ENCODE measurements at places on chromosomes 2 and 18. TPM values are rescaled to one million over a fixed set of nuclear protein-coding genes. Genes with fewer than 3 reads are reported as not detected.

DNA sequence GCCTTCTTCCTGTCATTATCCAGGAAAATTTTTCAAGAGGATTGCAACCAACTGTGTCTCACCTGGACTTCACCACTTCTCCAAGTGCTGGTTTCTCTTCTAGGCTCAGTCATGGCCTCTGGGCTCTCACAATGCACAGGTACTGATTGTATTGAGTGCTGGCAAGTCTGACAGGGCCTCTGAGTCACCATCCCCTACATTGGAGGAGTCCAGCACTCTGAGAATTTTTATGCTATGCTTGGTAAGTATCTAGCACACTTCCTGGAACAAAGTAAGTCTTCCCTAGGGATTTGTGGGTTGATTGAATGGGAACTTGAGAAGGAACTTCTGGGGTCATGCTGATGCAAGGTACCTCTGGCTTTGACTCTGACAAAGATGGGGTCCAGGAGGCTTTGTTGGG, 147.2 kb upstream of the CELF4 start:
- ATAC-seq: no peak

UGT1A8 gene
- total RNA-seq: not detected

DNA sequence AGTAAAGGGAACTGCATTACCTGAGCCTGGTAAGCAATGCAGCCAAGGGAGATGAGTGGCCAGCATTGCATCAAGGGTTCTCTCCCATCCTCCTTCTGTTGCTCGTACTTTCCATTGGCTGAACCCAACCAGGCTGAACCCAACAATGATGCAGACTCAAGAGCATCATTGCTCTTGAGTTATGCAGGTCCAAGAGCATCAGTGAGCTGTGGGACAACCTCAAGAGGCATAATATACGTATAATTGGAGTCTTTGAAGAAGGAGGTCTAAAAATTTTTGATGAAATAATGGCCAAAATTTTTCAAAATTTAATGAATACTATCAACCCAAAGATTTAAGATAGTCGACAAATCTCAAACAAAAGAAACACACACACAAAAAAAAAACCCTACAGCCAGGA, 213.0 kb downstream of the RNF152 start:
- no peak for ATAC-seq

NEU2 gene
- total RNA-seq: not detected

- no peak for ATAC-seq
Observed at GRCh38 chr2:216607277-216607560, 26.0 kb upstream of the IGFBP2 start.

ESPNL gene
- 0.31 TPM for total RNA-seq

- ATAC-seq: no peak
Observed at GRCh38 chr18:32802591-32803451, 30.0 kb upstream of the KLHL14 start.

BIRC6 gene
- 69.5 TPM for total RNA-seq

- ATAC-seq: no peak
Observed at GRCh38 chr2:177767768-177768167, 304.8 kb downstream of the PDE11A start.

- no peak for ATAC-seq
Observed at GRCh38 chr2:21427606-21428005, 303.8 kb downstream of the TDRD15 start.

CCDC74B gene
- 4.8 TPM for total RNA-seq

- ATAC-seq: no peak
Observed at GRCh38 chr2:203690441-203691047, 15.9 kb upstream of the CD28 start.

ALPP gene
- not detected for total RNA-seq

DNA sequence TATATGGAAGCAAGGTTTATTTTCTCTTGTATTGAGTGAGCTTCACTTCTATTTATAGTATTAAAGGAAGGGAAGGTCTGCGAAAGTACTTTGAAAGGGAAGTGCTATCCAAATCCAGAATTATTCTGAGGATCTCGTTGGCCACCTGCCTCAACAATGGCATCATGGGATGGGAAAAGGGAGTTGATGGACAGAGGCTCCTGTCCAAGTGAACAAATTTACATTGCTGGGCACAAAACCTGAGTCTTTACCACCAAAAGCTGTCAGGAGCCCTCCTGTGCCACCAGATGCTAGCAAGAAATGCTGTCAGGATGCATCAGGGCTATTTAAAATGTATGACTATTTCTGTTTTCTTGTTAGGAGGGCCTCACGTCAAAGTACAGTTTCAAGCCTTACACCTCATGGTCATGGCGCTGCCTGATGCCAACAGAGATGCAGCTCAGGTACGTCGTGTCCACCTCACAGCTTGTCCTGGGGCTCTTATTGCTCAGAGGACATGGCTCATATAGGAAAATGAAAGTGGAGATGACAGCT, 157.3 kb downstream of the ARHGAP28 start:
- ATAC-seq: no peak

DNA sequence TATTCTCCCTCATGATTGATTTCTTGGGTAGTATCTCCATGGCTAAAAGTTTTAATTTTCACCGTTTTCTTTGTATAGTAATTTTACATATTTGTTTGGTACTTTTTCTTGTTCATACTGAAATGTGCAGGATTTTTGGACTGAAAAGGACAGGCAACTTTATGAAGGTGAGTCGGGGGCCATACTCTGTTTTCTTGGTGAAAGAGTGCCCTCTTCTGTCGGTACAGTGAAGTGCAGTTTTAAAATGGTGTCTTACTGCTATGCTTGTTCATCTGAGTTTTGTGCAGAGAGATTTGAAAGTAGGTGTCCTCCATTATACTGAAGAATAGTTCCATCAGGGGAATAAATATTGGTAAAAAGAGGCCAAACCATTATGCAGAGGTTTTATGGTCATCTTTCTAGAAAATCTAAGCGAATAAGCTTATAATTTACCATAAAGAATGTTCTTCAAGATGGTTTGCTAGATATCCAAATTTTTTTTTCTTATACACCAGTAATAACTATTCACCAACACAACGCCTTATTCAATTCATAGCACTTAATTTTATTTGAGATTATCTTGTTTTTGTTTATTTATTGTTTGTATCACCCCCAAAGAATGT, 8.7 kb upstream of the SERPINB13 start:
- no peak for ATAC-seq

DNA sequence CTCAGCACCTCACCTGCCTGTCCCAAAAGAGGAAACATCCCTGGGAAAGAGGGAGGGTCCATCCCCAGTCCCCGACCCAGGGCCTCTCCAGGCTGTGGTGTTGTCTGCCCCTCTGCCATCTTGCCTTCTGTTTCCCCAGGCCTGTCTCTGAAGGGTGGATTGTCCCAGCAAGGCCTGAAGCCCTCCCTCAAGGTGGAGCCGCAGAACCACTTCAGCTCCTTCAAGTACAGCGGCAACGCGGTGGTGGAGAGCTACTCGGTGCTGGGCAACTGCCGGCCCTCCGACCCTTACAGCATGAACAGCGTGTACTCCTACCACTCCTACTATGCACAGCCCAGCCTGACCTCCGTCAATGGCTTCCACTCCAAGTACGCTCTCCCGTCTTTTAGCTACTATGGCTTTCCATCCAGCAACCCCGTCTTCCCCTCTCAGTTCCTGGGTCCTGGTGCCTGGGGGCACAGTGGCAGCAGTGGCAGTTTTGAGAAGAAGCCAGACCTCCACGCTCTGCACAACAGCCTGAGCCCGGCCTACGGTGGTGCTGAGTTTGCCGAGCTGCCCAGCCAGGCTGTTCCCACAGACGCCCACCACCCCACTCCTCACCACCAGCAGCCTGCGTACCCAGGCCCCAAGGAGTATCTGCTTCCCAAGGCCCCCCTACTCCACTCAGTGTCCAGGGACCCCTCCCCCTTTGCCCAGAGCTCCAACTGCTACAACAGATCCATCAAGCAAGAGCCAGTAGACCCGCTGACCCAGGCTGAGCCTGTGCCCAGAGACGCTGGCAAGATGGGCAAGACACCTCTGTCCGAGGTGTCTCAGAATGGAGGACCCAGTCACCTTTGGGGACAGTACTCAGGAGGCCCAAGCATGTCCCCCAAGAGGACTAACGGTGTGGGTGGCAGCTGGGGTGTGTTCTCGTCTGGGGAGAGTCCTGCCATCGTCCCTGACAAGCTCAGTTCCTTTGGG, 47.2 kb downstream of the BOLA3 start:
- no peak for ATAC-seq

NCKAP5 gene
- total RNA-seq: 0.57 TPM

MPV17 gene
- 93.4 TPM for total RNA-seq

GRCh38 chr2:109342256-109342850, 213.3 kb downstream of the SH3RF3 start:
- ATAC-seq: no peak

ZNF396 gene
- 4.1 TPM for total RNA-seq

- ATAC-seq: no peak
Observed at GRCh38 chr2:50748671-50749070, 283.3 kb downstream of the NRXN1 start.

DNA sequence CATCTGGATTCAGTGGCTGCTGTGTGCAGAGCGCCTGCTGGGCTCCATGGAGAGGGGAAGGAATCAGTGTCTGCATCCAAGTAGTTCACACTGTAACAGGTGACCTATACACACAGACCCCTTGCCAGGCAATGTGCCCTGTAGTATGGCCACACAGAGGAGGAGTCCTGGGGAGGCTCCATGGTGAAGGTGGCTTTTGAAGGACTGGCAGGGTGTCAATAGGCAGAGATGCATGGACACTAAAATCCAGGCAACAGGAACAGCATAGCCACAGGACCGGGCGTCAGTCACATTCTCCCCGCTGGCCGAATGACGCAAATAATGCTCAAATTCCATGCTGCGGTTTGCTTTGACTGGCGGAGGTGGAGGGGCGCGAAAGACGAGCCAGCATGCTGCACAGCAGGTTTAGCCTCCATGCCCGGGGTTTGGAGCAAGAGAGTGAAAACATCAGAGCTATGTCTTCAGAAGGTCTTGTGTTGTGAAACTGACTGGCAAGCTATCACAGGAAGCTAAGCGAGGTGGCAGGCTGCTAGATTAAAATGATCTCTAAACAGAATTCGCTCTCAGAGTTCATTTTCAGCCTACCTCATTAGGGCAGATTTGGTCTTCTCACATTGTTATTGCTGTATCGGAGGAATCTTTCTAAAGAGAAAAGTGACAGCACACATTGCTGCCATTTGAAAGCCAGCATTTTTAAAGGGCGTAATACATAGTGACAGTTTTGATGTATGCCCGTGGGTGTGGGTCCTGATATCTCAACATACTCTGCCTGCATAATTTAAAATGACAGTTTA, 1.2 kb upstream of the CHMP1B start:
- peak; percentile 57 for ATAC-seq

DNA sequence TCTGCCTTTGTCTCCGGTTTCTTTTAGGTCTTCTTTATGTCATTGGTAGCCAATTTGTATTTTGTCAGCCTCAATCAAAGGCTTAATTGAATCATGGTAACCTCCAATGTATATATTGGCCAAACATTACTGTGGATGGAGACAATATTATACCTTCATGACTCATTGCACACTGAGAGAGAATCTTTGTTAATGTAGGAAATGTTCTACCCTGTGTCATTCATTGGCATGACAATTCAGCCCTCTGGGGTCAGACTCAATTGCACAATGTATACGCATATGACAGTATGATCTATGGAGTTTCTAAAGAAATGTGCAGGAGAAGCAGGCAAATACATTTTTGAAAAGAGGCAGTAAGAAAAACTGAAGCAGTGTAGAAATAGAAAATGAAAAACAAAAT, 162.6 kb downstream of the PDE11A start:
- ATAC-seq: no peak

DNA sequence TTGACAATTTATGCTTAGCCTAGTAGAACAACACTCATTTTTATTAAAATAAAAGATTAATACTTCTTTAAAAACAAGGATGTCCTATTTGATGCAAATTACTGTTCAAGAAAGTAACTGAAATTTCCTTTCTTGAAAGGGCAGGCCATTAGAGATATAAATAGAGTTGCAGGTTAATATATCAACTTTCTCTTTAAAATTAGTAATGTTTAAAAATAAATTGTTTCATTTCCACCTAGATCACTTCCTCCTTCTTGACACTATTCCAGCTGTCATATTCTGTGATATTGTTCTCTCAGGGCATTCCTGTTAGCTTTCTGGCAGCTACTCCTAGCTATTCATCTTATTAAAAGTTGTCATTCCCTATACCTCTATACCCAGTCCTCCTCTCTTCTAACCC, 357.9 kb upstream of the NRP2 start:
- no peak for ATAC-seq

DNA sequence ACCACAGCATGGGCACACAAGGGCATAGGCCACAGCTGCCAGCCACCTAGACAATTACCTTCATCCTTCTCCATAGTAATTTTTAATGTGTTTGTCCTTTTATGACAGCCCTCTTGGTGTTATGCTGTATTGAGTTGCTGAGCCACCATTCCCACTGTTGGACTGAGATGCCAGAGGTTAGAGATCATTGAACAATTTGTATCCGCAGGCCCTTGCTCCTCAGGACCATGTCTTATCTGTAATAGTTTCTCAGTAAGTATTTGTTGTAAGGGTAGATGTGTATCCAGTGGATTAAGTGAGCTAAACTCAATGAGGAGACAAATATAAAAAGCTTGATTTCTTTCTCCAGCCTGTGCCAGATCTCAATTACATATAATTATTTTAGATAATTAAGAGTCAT, 832.8 kb upstream of the ID2 start:
- ATAC-seq: no peak

DNA sequence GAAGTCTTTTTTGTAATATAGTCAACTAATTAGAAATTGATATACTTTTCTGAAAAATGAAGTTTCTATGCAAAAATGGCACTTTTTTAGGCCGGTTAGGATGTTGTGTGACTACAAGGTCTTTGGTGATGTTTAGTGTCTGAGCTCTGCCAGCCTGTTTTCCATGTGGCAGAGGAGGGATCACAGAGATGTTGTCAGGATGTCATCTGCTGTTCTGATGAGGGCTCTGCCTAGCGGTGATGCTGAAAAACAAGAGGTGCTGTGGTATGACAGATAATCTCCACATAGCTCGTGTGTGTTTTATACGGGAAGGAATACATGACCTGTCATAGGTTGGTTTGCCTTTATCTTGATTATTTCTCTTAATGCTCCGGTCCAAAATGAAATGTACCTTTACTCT, 12.0 kb upstream of the IAH1 start:
- ATAC-seq: no peak

- no peak for ATAC-seq
Observed at GRCh38 chr2:143934626-143935481, 585.1 kb downstream of the ZEB2 start.

DNA sequence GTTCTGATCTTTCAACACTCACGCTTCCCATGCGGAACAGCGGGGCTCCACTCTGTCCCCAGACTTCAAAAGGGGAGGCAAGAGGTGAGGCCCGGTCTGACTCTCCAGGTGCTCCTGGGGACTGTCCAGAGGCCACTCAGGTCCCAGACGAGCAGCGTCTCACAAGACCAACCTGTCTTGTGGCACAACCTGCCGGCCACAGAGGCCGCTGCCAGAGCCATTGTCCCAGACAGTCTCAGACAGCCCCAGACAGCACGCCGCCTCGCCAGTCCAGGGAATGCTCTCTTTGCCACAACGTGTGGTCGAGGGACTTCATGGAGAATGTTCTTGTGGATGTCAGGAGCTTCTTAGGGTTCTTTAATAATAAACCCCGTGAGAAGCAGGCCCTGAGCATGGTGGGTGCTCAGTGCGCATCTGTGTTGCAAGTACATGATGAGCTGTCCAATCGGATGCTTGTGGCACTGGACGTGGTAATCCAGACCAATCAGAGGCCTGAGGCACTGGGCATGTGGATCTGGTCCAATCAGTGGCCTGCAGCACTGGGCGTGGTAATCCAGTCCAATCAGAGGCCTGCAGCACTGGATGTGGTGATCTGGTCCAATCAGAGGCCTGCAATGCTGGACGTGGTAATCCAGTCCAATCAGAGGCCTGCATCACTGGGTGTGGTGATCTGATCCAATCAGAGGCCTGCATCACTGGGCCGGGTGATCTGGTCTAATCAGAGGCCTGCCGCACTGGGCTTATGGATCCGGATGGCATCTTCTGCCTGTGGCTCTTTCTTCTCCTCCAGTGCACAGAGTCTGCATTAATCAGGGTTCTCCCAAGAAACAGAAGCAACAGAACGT, 76.4 kb downstream of the TMEM18 start:
- ATAC-seq: no peak

ASTL gene
- total RNA-seq: not detected

Measured in gastroesophageal sphincter (tissue), 4 donors.